Esophagus muscularis mucosa (tissue), 4 donors: ENCODE measurements at places on chromosomes 3 and 15. TPM values are rescaled to one million over a fixed set of nuclear protein-coding genes. Genes with fewer than 3 reads are reported as not detected.

- H3K27me3 ChIP-seq, result no peaks in the 10 kb centered on the region
- peak overlapping the region; percentile 77 for H3K27ac ChIP-seq
- no peak for DNase-seq
- H3K4me3 ChIP-seq, result no peak overlapping the region
- no peaks in the 10 kb centered on the region for H3K36me3 ChIP-seq
These were observed 118.4 kb downstream of the ADCY5 start for GRCh38 chr3:123330441-123330991.

P2RY12 gene
- 2.7 TPM for total RNA-seq

B3GALNT1 gene
- total RNA-seq, result 5.5 TPM

DNA sequence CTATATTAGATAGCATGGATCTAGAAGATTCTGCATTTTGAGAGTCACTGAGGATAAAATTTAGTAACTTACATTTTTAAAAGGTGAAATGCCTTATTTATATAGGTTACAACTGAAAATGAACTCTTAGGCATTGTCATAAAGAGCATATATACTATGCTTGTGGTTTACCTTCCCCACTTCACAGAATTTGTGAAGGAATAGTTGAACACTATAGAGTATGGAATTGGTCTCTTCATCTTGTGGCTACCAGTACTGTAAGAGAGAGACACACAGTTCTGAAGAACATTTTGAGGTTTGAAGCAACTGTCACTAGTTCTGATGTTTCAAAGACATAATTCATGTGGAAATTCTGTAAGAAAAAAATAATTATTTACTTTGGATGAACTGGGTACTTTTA is 41.7 kb upstream of the FBXL22 start:
- H3K27ac ChIP-seq, result no peak overlapping the region
- no peak overlapping the region for H3K4me3 ChIP-seq
- DNase-seq, result no peak
- H3K27me3 ChIP-seq, result no peaks in the 10 kb centered on the region
- peaks cover 46% of the 10 kb centered on the region for H3K4me1 ChIP-seq

GRCh38 chr3:10855871-10856662 is 40.0 kb downstream of the SLC6A11 start:
- H3K4me1 ChIP-seq, result no peaks in the 10 kb centered on the region
- no peak for DNase-seq
- H3K27ac ChIP-seq, result no peak overlapping the region
- no peaks in the 10 kb centered on the region for H3K27me3 ChIP-seq
- no peaks in the 10 kb centered on the region for H3K36me3 ChIP-seq
- no peak overlapping the region for H3K4me3 ChIP-seq

- H3K36me3 ChIP-seq, result no peaks in the 10 kb centered on the region
- peaks cover 9% of the 10 kb centered on the region for H3K4me1 ChIP-seq
- no peak overlapping the region for H3K4me3 ChIP-seq
- DNase-seq, result no peak
- no peaks in the 10 kb centered on the region for H3K27me3 ChIP-seq
These were observed 106.3 kb upstream of the BOC start for GRCh38 chr3:113105093-113105449.

DNA sequence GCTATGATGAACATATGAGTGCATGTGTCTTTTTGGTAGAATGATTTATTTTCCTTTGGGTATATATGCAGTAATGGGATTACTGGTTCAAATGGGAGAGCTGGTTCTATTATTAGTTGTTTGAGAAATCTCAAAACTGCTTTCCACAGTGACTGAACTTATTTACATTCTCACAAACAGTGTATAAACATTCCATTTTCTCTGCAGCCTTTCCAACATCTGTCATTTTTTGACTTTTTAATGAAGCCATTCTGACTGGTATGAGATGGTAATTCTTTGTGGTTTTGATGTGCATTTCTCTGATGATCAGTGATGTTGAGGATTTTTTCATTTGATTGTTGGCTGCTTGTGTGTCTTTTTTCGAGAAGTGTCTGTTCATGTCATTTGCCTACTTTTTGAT is 1124.2 kb downstream of the NAALADL2 start:
- H3K36me3 ChIP-seq, result no peaks in the 10 kb centered on the region
- H3K27me3 ChIP-seq, result no peaks in the 10 kb centered on the region
- DNase-seq, result no peak
- H3K4me1 ChIP-seq, result no peaks in the 10 kb centered on the region

- no peak for DNase-seq
- H3K4me1 ChIP-seq, result no peaks in the 10 kb centered on the region
- no peak overlapping the region for H3K27ac ChIP-seq
These were observed 25.7 kb upstream of the GSK3B start for GRCh38 chr3:120119846-120120510.

DNA sequence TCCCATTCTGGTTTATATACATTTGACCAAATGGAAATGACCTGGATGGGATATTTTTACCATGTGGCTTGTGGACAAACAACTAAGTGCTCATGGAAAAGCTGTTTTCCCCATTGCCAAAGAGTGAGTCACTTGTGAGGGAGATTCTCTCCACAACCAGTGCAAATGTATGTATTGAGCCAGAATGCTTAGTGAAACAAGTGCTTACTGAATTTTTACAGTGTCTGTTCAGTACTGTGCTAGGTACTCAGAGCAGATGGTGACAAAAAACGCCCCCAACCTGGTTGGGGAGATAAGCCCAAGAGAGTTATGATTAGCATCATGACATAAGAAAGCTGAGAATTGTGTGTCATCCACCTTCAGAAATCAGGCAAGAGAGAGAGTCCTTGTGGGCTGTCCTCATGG is 2.3 kb downstream of the CHP1 start:
- no peak overlapping the region for H3K4me3 ChIP-seq
- no peaks in the 10 kb centered on the region for H3K36me3 ChIP-seq
- no peaks in the 10 kb centered on the region for H3K27me3 ChIP-seq
- H3K4me1 ChIP-seq, result peaks cover 17% of the 10 kb centered on the region
- H3K27ac ChIP-seq, result no peak overlapping the region
- DNase-seq, result no peak

NOX5 gene
- under 0.01 TPM for total RNA-seq

DET1 gene
- 4.0 TPM for total RNA-seq

- no peaks in the 10 kb centered on the region for H3K27me3 ChIP-seq
- no peak for DNase-seq
- H3K4me1 ChIP-seq, result peaks cover 62% of the 10 kb centered on the region
- peak overlapping the region; percentile 44 for H3K27ac ChIP-seq
These were observed 337.3 kb downstream of the LPP start for GRCh38 chr3:188491276-188491687.

GRCh38 chr3:94671078-94671477 is 608.2 kb downstream of the NSUN3 start:
- no peak overlapping the region for H3K4me3 ChIP-seq
- no peaks in the 10 kb centered on the region for H3K4me1 ChIP-seq
- no peak for DNase-seq
- no peak overlapping the region for H3K27ac ChIP-seq
- no peaks in the 10 kb centered on the region for H3K36me3 ChIP-seq

GRCh38 chr3:148880681-148881080 is 15.6 kb downstream of the CPA3 start:
- no peaks in the 10 kb centered on the region for H3K36me3 ChIP-seq
- no peak for DNase-seq
- H3K27ac ChIP-seq, result no peak overlapping the region

DNA sequence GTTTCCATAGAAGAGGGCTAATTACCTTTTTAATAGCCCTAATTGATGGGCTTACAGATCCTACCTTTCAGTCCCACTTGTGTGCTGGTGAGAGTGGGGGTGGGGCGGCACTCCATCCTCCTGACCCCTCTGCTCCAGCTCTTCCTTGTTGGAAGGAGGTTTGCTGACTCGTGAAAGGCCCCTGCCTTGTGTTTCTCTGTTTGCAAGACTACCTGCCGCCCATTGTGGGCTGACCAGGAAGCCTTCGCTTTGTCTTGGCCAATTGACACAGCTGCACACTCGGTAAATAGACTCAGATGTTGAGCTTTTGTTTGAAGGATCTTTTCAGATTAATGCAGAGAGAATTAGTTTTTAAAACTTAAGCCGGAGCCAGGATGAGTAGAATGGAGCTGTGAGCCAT is 197.3 kb upstream of the HES1 start:
- no peaks in the 10 kb centered on the region for H3K27me3 ChIP-seq
- no peak overlapping the region for H3K27ac ChIP-seq
- no peak for DNase-seq
- H3K4me3 ChIP-seq, result no peak overlapping the region
- no peaks in the 10 kb centered on the region for H3K36me3 ChIP-seq
- no peaks in the 10 kb centered on the region for H3K4me1 ChIP-seq

GRCh38 chr15:69666441-69666882 is 213.8 kb downstream of the RPLP1 start:
- no peak overlapping the region for H3K4me3 ChIP-seq
- H3K4me1 ChIP-seq, result peaks cover 20% of the 10 kb centered on the region
- no peak overlapping the region for H3K27ac ChIP-seq
- no peaks in the 10 kb centered on the region for H3K27me3 ChIP-seq
- no peaks in the 10 kb centered on the region for H3K36me3 ChIP-seq

- H3K27ac ChIP-seq, result peak overlapping the region; percentile 94
- no peak for DNase-seq
- H3K4me1 ChIP-seq, result peaks cover 38% of the 10 kb centered on the region
These were observed 1.3 kb upstream of the ZXDC start for GRCh38 chr3:126477061-126477380.
